ENCODE measurements at places on chromosomes 6 and 20.

DNA sequence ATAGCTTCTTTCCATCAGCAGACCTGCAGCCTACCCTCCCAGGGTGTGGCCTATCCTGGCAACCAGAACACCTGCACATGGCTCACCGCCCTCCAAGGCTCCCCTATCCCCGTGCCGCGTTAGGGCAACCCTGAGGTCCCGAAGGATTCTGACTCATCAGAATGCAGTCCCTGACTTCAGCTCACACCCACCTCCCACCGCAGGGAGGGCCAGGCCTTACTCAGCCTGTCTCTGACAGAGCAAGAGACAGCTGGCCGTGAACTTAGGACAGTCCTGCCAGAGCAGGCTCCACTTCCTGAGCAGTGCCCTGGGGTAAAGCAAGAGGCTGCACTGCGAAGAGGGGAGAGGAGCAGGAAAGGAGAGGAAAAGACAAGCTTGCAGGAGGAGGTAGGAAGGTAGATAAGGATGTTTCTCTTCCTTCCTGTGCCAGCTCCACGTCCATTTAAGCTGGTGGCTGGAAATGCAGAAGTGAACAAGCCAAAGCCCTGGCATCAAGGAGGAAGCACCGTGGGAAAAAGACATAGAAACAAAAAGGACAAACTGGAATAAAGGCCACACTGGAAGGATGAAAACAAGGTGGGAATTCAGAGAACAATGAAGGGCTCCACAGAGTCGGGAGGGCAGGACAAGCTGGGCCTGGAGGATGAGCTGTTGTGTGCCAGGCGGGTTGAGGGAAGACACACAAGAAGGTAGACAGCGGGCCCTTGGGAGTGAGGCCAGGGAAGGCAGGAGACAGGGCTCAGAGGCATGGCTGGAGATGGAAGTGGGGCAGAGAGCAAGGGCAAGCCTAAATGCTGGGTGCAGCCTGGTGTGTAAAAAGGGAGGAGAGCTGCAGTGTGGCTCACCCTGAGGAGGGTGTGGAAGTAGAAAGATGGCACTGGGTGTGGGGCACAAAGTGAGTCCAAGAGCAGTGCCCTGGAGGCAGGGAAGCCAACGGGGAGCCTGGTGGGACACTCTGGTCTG lies 102.7 kb downstream of the SLC23A2 start:
- no peak for DNase-seq

DNA sequence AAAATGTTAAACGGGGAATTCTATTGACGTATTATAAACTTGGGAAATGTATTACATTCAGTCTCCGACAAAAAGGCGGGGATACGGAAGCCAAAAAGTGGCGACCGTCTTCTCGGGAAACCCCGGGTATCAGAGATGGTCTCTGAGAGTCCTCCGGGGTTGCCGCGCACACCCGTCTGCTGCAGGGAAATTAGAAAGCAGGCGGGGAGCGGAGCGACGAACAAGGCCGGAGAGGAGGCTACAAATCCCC lies 1.5 kb downstream of the SALL4 start:
- no peak for DNase-seq

DNA sequence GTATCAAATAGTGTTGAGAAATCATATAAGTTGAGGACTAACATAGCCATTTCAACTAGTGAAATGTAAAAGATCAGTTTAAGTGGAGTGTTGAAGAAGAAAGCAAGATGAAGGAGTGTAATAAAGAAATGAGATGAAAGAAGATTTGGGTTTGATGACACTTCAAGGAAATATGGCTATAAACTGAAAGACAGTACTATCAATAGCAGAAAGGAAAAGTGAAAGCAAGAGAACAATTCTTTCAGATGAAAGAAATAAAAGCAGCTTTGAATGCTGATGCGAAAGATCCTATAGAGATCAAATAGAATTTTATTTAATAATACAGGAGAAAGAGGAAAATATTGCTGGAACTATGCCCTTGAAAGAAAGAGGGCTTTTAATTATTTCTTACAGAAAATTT lies 92.8 kb upstream of the PRSS16 start:
- DNase-seq, result no peak

DNA sequence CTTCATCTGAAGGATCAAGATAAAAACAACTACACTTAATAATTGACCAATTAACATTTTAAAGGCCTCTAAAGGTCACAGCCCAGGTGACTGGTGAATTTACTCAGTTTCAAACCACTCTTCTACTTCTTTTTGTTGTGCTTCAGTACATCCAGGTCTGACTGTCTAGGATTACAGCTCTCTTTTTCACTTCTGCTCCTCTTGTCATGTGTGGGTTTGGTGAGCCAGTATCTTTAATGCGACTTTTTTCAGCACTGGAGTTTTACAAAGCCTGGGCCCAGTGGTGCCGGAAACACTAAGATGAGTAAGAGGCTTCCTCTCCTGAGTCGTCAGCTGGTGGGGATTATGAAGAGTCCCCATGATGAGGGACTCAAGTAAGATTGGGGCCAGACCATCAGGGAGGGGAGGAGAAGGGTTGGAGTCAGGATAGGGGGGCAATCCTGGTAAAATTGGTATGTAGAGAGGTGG lies 27.0 kb downstream of the HECA start:
- DNase-seq, result peak; percentile 12

- DNase-seq, result no peak
Observed at GRCh38 chr6:72386324-72386723, 235.5 kb upstream of the KCNQ5 start.

- no peak for DNase-seq
Observed at GRCh38 chr6:101011186-101011585, 130.1 kb upstream of the ASCC3 start.

All from activated naive CD4-positive, alpha-beta T cell (primary cell).